Right renal pelvis (tissue), 4 donors: ENCODE measurements at places on chromosomes 13 and 19.

DNA sequence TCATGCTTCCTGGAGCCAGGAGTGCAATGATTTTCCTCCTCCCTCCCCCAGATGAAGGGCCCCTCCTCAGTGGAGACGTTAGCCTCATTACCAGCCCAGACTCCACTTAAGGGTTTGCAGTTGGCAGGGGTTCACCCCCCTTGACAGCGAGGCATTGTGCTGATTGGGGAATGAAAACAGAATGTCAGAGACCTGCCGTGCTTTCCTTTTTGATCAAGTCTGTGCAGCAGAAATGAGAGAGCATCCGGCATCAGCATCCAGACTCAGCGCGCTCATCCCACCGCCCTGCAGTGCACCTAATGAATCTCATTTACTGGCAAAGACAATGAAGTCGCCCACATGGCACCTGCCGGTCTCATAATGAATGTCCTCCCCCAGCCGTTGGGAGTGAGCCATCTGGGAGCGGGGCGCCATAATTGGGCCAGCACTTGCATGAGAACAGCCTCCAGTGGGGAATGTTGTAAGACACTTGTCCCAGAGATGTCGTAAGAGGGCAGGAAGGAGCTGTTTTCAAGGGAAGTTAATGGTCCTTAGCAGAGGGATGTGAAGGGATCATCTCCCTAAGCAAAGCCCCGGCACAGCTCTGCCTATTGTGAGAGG lies 98.3 kb upstream of the UQCRFS1 start:
- peak; percentile 13 for DNase-seq

DNA sequence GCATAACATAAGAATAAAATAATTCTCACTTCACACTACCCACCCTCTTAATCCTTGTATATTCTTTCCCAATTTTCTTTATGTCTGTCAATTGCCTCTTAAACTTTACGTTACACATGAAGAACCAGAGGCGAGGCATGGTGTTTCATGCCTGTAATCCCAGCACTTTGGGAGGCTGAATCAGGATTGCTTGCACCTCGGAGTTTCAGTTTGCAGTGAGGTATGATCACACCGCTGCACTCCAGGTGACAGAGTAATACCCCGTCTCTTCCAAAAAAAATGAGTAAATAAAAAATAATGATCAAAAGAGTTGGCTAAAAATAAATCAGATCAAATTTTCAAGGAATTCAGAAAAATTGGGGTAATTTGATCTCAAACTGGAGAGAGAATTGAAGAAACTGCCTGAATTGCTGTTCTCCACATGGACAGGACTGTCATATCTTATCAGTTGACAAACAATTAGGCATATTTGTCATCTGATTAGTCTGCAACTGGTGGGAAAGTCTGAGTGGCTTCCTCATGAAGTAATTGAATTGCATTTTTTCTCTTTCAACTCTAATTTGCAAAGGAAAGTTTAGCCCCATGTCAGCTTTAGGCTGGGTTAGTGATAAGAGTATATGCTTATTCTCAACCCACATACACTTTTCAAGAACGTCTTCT lies 302.9 kb downstream of the ITGBL1 start:
- DNase-seq, result no peak

DNA sequence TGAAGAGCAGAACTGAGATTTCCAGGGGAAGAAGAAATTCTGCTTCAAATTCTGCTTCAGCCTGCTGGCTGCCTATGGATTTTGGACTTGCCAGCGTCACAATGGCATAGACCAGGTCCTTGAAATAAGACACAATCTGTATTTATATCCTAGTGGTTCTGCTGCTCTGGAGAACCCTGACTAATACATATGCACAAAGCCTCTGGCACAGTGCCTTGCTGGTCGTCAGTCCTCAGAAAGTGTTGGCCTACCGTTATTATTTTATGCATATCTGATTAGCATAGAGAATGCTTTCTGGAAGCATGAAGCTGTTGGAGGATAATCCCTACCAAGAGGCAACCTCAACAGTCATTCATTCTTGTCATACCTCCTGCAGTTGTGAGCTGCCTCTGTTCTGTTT lies 213.7 kb downstream of the B3GLCT start:
- DNase-seq, result no peak

DNA sequence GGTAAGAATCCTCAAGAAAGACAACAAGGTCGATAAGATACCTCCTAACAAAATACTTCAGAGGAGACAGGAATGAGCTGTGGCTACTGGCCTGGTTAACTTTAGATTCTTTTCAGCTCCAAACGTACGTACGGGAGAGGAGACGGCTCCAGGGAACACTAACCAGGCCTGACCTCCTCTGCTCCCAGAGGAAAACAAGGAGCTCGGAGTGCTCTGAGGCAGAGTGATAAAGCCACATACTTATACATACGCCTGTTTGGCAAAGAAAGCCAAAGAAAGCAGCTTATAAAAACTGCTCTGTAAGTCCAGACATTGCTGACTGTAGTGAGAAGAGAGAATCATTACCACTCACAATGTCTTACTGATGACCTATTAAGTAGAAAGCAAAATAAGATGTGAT lies 263.9 kb downstream of the MZT1 start:
- DNase-seq, result no peak

DNA sequence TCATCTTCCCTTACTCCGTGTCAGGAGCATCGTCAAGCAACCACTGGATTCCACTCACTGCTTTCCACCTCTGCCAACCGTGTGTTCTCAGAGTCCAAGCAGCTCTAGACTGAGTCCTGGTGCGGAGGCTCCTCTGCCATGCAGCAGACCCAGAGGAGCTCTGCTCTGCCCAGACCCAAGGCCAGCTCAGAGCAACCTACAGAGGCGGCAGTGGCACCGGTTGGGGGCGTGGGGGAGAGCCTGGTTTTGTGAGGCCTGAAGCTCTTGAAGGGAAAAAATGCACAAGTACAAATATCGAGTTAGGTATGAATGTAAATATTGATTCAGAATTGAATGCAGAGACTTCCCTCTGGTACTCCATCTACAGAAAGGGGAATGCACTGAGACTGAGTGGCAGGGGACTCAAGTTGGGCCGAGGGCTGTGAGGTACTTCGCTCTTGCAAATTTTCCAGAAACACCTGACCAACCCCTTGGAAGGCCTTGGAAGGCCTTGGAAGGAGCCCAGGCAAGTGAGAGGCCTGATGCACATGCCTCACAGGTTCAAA lies 46.7 kb downstream of the GJA3 start:
- no peak for DNase-seq

DNA sequence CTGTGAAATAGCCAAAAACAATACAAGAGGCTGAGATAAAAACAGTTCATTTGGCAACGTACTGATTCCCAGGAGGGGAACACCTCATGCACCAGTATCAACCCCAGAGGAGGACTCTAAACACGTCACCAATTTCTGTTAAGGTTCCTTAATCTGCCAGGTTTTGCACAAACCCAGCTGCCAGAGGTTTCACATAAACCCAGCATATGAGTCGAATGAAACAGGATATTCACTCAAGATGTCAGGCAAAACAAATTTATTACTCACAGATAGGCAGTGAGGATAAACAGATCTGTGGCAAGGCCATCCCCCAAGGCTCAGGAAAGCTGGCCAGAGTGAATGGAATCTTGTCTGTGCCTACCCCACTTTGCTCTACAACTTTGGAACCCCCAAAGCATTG lies 210.9 kb downstream of the GPC5 start:
- DNase-seq, result no peak

GRCh38 chr13:98986226-98986846 lies 8.5 kb upstream of the DOCK9 start:
- DNase-seq, result no peak

- DNase-seq, result peak; percentile 33
These were observed 52.7 kb downstream of the TRPM4 start for GRCh38 chr19:49210108-49210900.

DNA sequence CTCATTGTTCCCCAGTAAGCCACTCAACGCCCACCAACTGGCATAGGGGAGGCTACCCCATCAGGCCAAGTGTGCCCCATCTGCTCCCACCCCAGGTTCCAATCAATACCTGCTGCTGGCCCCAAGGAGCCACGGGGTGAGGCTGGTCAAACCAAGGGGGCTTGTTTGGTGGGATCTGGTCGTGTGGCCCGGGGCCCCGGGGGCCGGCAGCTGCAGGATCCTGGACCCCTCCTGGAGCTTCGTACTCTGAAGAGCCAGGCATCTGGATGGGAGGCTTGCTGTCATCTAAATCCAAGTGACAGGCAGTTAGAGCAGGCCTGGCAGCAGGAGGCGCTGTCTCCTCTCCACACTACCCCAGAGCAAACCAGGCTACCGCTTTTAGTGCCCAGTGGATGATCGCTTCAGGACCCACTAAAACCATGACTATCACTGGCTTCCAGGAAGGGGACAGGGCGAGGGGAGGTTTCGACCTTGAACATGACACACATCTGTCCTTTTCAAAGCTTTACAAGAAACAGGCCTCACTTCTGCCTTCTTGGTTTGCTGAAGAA lies 14.2 kb downstream of the CHERP start:
- DNase-seq, result no peak

- no peak for DNase-seq
These were observed 28.7 kb upstream of the EPHX3 start for GRCh38 chr19:15260939-15261338.

- DNase-seq, result no peak
These were observed 1.4 kb downstream of the PLIN4 start for GRCh38 chr19:4516939-4517300.

DNA sequence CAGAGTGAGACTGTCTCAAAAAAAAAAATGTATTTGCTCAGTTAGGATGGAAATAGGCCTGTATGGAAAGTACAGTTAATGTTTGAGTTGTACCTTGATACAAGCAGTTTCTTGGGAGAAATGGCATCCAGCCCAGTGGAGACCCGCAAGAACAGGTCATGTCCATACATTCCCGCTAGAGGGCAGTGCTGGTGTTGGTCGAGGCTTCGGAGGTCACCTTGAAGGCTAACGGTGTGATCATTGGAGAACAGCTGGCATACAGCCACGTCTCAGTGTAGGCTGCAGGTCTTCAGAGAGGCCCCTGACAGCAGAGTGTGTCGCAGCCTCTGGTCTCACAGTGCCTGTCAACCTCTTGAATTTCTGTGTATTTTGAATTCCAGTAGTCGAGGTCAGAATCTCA lies 7.5 kb downstream of the ZNF610 start:
- DNase-seq, result peak; percentile 67

DNA sequence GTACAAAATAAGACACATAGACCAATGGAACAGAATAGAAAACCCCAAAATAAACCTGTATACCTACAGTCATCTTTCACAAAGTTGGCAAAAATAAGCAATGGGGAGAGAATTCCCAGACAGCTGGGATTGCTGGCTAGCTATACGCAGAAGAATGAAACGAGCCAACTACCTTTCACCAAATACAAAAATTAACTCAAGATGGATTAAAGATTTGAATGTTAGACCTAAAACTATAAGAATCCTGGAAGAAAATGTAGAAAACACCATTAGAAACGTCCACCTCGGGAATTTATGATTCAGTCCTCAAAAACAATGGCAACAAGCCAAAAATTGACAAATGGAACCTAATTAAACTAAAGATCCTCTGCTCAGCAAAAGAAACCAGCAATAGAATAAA lies 408.1 kb upstream of the SLITRK1 start:
- no peak for DNase-seq

DNA sequence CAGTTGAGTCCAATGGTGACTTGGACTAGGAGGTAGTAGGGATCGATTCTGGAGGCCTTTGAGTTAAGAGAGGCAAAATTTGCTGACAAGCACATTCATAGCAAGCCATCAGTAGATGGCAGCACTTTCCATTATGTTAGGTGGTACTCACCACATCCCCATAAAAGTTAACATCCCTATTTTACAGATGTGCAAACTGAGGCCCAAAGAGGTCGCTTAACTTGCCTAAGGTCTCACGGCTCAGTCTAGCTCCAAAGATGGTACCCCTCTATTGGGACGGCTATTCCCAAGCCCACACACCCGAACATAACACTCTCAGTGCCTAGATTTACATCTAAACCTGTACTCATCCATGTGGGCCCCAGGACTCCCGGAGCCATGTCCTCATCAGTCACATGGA lies 21.5 kb upstream of the FOSB start:
- DNase-seq, result no peak

DNA sequence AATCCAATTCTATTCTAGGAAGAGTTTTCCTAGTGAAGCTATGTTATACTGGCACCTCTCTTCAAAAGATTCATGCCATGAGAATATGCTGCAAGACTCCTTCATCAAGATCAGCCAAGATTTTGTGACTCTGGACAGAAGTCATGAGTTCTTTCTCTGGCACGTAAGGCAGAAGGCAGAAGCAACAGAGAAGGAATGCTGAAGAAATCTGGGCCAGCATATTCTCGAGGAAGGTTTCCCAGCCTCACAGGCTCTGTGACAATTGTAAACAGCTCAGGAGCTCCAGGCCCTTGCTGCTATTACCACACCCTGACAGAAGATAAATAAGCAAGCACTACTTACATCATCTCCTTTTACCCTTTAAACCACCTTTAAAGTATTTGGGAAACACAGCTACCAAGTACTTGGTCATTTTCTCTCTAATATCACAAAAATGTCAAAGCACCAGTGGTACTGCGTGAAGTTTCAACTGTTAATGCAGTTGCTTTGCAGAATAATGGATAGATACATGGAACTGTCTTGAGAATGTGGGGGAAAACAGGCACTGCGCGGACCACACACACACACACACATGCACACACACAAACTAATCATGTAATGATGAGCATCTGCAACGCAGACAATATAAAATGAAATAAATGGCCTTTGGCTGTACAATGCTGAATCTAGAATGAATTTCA lies 55.4 kb downstream of the INTS6 start:
- DNase-seq, result no peak

GRCh38 chr13:99886706-99887105 lies 84.9 kb downstream of the ZIC5 start:
- DNase-seq, result no peak

DNA sequence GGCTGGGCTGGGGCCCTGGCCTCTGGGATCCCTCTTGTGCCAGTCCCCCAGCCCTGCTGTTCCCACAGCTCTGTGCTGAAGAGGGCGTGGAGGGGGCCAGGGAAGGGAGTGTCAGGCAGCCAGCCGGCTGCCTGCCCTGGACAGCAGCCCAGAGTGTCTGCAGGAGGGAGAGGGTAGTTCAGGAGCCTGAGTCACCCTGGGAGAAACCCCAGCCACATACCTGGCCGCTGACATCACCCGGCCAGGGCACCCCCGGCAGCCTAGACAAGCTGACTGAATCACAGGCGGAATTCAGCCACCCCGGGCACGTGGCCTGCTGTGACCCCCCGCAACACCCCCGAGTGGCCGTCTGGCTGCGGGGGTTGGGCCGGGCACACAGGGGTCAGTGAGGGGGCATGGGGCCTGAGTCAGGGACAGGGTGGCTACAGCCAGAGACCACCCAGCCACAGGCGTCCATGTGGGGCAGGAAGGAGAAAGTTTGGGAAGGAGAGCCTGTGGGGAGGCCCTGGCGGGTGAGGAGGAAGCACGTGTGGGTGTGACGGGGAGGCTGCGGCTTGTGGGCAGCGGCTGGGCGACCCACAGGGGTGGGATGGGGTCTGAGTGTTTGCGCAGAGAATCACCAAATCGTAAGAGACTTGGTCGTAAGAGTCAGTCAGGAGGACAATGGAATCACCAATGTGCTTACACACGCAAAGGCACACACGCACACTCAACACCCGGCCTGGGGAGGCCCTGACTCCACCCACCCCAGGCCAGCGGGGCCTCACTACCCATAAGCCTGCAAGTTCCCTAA lies 11.9 kb upstream of the FOSB start:
- DNase-seq, result no peak
